Activated T-helper 1 cell treated with Interleukin-2 at 50 U/mL for 16 hours (primary cell): ENCODE measurements at places on chromosomes 13 and 19.
A peak's percentile ranks its signal among the peaks of the same experiment; 100 is the strongest.

DNA sequence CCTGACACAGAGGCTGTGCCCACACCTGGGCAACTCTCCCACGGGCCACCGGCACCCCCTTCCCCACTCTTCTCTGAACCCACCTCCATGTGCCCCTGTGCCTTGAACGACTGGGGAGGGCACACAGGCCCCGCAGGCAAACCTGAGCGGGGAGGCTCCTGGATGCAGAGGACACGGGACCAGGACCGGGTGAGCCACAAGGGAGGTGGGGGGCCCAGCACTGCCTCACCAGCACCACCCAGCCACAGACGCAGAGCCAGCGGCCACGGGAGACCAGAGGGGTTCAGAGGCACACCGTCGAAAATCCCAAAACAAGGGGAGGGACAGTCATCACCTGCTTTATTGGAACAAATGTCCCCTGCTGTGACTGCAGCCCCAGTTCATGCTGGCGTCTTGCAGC is 49.4 kb downstream of the STK24 start:
- DNase-seq: no peak

- no peak for DNase-seq
Observed at GRCh38 chr13:76852986-76853385, 33.2 kb downstream of the KCTD12 start.

DNA sequence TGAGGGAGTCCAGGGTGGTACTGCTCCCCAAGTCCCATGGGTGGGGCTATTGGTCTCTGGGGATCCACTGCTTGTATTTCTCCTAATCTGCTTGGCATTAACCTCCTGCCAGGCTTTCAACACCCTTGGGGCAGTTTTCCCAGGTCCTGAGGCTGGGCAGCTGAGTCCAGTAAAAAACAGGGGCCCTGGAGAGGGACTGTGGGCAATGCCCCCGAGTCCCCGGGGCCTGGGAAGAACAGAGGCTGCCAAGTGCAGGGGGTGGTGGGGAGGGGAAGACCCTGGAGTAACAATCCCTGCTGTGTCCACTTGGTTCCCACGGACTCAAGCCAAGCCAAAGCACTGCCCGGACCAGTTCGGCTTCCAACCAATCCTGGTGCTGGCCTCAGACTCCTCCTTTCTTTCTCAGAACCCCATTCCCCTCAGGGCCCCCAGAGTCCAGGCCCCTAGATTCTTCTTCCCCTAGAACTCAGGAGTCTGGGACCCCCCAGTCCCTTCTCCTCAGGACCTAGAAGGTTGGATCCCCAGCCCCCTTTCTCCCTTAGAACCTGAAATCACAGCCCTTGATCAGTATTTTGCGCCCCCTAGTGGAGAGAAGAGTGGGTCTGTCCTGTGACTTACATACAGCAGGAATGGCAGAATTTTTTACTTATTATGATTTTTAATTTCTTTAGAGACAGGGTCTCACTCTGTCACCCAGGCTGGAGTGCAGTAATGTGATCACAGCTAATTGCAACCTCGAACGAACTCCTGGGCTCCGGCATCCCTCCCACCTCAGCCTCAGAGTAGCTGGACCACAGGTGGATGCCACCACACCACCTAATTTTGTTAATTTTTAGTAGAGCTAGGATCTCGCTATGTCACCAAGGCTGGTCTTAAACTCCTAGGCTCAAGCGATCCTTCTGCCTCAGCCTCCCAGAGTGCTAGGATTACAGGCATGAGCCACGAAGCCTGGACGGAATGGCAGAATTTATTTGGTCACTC is 3.7 kb upstream of the CLPTM1 start:
- peak; percentile 15 for DNase-seq

- DNase-seq: peak; percentile 62
Observed at GRCh38 chr19:13784731-13785452, 10.4 kb upstream of the ZSWIM4 start.

DNA sequence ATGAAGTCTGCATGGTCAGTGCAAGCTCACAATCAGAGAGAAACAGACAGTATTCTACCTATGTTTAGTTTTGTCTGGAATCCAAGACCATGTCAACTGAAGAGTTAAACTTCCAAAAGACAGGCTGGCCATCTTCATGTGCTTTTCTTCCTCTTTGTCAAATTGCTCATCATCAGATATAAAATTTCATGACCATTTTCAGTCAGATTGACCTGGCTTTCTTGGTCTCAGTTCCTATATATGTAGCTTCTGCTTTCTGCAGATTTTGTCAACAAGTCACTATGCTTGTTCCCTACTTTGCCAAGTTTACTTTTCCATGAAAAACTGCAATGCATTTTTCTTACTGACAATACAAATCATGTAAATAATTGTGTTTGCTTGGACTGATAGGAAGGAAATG is 13.9 kb downstream of the SLC46A3 start:
- no peak for DNase-seq

- no peak for DNase-seq
Observed at GRCh38 chr13:77519808-77520207, 15.7 kb upstream of the SCEL start.

DNA sequence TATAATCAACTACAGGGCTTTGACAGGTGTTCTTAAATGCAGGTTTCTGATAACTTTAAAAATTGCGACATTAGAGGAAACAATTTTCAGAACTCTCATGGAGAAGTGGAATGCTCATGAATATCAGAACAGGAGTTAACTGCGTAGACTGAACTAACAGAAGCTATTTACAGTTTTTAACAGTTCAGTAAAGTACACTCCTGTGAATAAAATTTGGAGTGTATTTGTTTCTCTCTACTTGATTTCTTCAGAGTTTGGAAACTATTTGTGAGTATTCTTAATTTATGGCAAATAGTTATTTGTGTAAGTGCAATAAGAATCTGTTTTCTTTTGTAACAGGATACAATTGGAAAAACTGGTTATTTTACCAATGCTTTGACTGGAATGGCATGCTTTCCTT is 114.4 kb downstream of the TNFRSF19 start:
- DNase-seq: no peak

DNA sequence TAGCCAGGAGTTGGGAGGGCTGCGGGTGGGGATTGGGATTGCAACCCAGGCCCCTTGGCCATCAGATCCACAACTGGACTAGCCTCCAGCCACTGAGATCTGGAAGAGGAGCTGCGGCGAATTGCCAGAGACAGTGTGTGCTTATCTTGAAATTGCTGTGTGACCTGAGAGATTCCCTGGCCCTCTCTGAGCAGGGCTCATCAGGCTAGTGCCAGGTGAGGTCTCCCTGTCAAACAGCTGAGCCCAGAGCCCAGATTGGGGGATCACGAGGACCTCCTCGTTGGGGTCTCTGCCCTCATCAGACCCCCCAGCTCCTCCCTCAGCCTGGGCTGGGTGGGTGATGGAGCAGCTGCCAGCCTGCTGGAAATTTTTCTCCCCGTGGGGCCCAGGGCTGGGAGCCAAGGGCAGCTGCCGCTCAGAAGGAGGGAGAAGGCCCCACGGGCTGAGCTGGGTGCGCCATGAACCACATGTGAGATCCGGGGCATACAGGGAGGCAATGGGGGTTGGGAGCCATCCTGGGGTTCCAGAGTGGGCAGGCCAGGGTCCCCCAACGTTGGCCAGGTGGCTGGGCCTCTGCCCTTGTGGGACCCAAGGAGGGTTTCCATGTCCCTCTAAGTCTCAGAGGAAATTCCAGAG is 7.2 kb downstream of the FUT5 start:
- DNase-seq: no peak

DNA sequence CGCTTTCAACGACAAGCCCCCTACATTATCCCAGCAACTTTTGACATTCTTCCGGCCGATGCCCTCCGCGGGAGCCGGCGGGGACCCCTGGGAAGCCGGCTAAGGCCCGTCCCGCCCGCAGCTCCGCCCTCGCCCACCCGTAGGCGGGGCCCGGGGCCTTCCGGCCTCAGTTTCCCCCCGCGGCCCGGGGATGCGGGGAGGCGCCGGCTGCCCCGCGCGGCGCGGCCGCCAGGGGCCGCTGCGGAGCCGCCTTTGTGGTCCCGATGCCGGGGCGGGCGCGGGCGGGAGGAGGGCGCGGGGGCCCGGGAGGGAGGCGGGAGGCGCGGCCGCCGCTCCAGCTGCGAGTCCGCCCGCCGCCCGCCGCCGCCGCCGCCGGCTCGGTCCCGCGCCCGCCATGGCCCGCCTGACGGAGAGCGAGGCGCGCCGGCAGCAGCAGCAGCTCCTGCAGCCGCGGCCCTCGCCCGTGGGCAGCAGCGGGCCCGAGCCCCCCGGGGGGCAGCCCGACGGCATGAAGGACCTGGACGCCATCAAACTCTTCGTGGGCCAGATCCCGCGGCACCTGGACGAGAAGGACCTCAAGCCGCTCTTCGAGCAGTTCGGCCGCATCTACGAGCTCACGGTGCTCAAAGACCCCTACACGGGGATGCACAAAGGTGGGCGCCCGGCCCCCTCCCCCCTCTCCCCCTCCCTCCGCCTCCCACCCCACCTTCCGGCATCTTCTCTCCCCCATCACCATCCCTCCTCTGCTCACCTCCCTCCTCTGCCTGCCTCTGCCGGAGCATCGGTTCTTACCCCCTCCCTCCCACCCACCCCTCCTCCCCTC is at the start of gene CELF5:
Gene CELF5, plus strand, starts transcription at position 316 of the 823 bp plus-strand sequence. Its CDS starts 79 bp downstream, at position 395.
- DNase-seq: peak; percentile 41

- DNase-seq: no peak
Observed at GRCh38 chr19:17235971-17236777, 9.5 kb downstream of the NR2F6 start.

DNA sequence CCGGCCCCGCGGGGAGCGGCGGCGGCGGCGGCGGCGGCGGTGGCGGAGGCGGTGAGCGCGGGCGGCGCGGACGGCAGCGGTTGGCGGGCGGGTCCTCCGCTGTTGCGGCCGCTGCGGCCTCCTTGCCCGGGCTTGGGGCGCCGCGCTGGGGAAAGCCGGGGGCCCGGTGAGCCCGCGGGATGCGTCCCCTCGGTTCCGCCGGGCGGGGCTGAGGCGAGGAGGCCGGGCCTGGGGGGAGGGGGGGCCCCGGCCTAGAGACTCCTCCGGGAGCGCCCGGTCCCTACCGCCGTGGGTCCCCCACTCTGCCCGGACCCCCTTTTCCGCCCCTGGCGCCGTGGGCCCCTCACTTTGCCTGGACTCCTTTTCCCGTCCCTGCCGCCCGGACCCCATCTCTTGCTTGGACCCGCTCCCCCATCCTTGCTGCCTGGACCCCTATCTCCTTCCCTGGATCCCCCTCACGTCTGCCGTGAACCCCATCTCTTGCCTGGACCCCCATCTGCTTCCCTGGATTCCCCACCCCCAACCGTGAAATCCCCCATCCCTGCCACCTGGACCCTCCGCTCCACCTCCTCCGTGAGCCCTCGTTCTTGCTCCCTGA is 28.6 kb upstream of the NDUFS7 start:
- no peak for DNase-seq

GRCh38 chr13:110377178-110377825 is 70.2 kb downstream of the COL4A2 start:
- DNase-seq: no peak

- DNase-seq: no peak
Observed at GRCh38 chr13:60398907-60399589, 2.0 kb downstream of the TDRD3 start.
